ENCODE measurements at places on chromosomes 5 and 9.

- no peak for DNase-seq
Observed at GRCh38 chr5:32147236-32147635, 26.9 kb downstream of the GOLPH3 start.

DNA sequence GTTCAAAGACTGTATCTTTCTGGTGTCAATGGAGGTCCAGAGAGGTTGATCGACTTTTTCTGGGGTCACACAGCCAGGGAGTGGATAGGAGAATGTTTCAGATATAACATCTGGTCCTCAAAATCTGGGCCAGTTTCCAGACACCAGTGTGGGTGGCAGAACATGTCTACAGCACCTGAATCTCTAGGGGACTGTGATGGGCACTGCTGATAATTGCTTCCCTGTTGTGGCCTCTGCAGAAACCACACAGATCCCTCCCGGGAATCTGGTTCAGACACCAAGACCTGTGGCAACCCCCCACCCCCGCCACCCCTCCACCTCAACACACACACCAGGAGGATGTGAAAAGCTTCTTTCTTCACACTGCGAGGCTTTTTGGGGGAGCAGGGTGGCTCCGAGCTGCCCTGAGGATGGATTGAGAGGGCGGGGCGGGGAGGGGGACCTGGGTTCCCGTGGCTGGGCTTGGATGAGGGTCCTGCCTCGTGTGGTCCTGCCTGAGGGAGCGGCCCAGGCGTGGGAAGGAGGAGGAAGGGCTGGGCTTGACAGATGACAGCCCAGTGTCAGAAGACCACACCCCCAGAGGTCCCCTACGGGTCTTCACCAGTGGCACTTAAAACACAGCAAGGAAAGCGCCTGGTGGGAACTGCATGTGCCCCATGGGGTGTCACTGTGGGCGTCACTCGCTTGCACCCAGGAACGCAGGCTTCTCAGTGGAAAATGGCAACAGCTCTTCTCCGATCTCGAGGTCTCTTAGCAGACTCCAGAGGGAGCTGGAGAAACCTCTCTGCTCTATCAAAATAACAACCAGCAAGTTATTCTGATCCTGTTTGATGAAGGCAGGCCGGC lies 55.2 kb downstream of the TRIP13 start:
- no peak for DNase-seq

- no peak for DNase-seq
Observed at GRCh38 chr5:124333298-124333979, 413.0 kb downstream of the ZNF608 start.

- DNase-seq: no peak
Observed at GRCh38 chr5:138349852-138350562, 2.5 kb upstream of the KDM3B start.

- DNase-seq: no peak
Observed at GRCh38 chr9:12784461-12785259, 9.8 kb downstream of the LURAP1L start.

DNA sequence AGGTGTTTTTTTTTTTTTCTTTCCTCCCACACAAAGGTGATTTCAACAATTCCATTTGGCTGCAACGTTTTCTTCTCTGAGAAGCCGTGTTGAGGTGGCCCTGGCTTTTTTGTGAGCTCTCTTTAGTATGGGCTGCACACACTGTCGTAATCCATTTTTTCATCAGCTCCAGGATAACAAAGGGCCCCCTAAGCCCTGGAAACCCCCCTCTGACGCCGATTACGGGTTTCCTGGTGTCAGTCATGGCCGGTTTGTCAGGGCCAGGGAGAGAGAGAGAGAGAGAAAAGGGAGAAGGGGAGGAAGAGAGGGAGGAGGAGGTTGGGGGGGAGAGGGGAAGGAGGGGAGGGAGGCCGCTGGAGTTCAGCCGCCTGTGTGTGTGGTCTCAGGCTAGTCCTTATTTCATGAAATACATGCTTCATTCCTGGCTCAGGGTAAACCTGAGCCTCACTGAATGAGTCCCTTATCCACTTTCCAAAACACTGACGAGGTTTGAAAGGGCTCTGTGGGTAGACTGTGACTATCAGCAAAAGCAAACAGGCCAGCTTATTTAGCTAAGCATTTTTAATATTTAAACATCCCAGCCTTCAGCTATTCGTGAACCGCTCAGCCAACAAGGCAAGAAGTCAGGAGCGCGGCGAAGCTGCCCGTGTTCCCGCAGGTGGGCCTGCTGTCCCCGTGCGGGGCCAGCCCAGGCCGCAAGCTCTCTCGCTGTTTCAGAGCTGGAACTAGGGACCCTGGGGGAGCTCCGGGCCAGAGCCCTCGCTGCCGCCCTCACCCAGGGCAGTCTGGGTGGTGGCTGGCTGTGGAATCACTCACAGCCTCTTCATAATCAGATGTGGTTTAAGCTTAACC lies 172.8 kb downstream of the ERCC6L2 start:
- DNase-seq: peak; percentile 13

- DNase-seq: no peak
Observed at GRCh38 chr5:83751201-83751600, 30.5 kb upstream of the HAPLN1 start.

- no peak for DNase-seq
Observed at GRCh38 chr5:67677422-67677970, 480.9 kb upstream of the CD180 start.

DNA sequence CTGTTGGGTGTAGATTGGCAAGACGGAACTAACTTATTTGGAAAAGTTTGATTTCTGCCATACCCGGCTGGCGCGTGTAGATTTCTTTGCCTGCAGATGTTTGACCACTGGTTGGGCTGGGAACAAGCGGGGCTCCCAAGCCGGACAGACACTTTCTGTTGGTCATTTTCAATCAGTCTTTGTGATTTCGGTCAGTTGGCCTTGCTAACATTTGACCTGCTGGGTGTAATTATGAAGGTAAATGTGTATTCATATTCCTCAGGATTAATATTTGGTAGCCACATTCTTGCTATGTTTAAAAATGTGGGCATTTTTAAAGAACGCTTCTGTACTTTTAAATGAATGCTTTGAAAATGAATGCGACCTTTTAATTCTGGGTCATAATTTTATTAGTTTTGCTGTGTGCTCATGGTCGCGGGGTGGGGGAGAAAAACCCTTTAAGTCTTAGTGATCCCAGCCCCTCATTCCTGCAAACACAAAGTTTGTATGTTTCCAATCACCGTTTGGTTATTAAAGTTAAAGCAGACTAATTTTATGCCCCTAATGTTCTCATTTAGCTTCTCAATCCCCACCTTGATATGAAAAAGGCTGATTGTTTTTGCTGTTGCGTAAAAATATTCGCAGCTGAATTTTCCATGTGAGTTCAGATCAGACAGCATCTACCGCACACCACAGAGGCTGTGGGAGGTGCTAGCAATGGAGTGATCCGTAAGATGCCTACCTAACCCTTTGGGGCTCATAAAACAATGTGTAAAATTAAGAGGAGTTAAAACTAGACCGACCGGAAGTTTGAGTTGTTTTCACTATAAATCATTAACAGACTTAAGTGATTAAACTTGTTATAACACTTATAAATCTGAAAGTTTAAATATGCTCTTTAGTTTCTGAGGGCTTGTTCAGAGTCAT lies 1.5 kb downstream of the RASGRF2 start:
- peak; percentile 31 for DNase-seq

DNA sequence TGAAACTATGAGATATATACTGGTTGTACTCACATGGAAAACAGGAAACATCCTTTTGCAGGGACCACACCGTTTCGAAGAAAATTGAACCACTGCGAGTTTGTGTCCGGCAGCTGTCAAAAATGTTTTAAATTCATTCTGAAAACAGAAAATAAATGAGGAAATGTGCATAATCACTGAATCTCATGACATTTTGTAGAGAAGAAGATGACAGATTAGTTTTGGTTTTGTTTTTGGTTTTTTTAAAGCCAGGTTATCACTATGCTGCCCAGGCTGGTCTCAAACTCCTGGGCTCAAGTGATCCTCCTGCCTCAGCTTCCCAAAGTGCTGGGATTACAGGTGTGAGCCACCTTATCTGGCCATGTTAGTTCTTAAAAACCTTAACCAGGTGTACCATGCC lies 3.5 kb downstream of the TXNDC8 start:
- no peak for DNase-seq

- no peak for DNase-seq
Observed at GRCh38 chr5:69130241-69130640, 36.4 kb downstream of the SLC30A5 start.

DNA sequence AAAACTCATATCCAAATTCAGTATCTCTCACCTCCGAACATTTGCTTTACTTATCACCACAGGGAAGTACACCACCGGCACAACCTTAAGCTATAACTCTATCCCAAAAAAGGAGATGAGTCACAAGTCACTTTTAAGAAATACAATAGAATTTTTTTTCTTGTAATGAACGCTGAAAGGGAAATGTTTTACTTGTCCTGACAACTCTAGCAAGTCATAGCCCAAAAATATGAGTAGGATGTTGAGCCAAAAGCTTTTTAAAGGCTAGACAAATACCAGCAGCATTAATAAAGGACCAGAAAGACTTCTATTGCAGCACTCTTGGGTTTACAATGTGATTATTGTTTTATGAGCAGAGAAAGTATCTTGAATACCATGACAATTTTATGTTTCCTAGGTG lies 147.3 kb upstream of the FST start:
- DNase-seq: no peak

DNA sequence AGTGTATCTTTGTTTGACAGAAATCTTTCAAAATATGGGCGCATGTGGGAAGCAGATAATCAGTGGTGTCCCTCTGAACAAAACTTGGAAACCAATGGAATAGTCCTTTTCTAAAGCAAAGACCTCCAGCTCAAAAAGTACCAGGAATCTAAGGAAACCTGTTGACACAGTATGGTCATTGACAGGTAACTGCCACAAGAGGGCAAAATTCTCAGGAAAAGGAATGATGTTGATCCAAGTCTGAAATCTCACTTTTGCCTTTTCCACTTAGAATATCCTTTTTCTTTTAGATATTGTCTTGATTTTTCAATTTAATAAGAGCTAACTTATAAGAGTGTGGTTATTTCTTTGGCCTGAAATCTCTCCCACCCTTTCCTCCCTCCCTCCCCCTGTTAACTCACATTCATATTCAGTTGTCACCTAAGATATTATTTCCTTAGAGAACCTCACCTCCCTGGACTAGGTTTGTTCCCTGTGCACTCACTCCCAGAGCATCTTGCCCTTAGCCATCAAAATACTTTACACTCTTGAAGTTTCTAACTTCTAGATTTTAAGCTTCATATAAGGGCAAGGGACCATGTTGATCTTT lies 59.0 kb upstream of the BARX1 start:
- DNase-seq: no peak

DNA sequence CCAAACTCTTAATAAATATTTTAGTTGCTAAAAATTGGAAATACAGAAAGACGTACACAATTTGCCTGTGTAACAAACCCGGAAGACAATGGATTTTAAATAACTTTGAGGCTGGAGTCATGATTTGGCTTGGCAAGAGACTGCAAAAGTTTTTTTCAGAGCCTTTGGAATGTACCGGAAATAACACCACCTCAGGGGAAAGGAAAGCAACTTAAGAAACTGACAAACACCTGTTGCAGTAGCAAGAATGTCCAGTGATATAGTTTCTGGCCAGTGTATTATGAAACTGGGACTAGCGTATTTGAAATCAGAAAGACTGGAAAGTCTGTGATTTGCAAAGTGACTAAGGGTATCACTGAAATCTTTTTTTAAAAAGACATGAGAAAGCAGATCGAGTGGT lies 842 bp downstream of the MUSK start:
- DNase-seq: no peak

DNA sequence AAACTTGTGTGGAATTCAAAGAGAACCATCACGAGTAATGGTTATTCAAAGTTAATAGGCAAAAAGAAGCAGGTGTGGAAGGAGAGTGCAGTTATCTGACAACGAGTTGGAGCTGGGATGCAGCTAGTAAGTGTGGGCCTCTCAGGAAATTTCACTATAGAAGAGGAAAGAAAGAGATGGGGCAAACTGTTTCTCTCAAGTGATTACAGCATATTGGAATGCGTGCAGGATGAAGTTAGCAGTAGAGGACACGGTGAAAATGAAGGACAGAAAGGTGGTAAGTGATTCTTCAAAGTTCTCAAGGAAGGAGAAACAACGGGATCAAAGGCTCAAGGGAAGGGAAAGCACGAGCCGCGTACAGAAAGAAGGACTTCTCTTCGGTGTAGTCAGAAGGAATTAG lies 84.0 kb downstream of the ADAMTS12 start:
- DNase-seq: no peak

DNA sequence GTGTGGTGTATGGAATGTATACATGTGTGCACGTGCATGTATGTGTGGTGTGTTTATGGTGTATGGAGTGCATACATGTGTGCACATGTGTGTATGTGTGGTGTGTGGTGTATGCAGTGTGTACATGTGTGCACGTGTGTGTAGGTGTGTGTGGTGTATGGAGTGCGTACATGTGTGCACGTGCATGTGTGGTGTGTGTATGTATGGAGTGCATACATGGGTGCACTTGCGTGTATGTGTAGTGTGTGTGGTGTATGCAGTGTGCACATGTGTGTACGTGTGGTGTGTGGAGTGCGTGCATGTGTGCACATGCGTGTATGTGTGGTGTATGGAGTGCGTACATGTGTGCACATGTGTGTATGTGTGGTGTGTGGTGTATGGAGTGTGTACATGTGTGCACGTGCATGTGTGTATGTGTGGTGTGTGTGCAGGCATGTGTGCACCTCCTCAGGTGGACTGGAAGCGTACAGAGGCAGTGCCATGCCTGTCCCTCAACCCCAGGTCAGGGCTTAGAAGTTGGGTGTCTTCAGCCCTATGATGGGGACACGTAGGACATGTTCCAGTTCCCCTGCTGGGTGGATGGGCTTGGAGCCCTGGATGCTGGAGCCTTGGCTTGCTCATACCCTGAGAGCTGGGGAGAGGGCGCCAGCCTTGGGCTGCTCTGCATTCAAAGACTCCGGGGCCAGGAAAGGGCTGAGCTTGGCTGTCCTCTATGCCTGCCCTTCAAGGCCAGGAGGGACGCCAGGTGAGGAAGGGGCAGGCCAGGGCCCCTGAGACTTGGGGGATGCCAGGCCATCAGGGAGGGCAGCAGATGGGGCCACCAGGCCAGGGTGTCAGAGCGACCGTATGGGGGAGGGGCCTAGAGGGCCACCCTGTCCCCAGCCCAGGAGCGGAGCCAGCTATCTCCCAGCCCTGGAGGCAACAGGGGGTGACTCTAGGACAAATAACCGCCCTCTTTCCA lies 12.2 kb downstream of the MYMK start:
- DNase-seq: no peak

- no peak for DNase-seq
Observed at GRCh38 chr5:122286541-122286940, 25.5 kb upstream of the SNCAIP start.

DNA sequence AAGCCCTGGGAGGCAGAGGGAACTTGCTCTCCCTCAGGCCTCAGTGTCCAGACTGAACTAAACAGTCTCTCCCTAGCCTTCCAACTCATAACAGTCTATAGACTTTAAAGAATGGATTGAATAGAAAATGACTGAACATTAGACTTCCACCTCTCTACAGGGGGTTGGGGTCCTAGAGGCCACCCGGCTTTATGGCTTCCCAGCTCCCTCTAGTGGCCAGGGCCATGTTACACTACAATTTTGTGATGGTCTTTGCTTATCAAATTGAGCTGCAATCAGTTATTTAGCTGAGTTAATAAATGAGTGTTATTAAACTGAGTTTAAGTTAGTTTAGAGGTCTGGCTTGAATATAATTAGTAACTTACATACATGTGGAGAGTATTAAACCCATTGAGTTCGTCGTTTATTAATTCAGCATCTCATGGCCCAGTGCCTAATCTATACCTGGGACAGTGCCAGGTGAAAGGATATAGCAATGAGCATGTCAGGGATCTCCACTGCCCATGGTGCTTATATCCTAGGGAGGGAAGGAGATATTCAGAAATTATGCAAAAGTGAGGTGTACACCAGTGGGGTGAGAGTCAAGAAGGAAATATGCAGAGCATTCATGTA lies 105.2 kb downstream of the SH3TC2 start:
- DNase-seq: peak; percentile 32

GRCh38 chr9:93577078-93577974 lies 942 bp downstream of the PHF2 start:
- peak; percentile 28 for DNase-seq
